Activated CD4-positive, alpha-beta T cell treated with anti-CD3 and anti-CD28 coated beads, Interleukin-2, amount 10 ng/mL, durations not matched to agents 7 days and 5 days (primary cell): ENCODE measurements at places on chromosomes 6 and 20.

DNA sequence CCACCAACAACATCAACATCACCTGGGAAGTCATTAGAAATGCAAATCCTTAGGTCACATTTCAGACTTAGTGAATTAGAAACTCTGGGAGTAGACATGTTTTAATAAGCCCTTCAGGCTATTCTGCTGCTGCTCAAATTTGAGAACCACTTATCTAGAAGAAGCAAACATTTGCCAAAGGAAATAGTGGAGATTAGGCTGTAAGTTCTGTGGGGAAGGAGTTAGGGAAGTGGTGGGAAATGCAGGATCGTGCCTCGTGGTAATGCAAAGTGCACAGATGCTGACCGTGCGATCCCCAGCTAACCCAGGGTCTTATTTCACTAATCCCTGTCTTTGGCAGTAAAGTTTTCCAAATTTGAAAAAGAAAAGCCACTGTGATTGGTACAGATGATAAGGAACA is 328.5 kb downstream of the EPM2A start:
- DNase-seq: no peak

GRCh38 chr20:45768479-45768878 is 23.2 kb downstream of the WFDC3 start:
- DNase-seq: no peak

- DNase-seq: peak; percentile 86
These were observed 16.1 kb upstream of the ZNF217 start for GRCh38 chr20:53609491-53610445.

- no peak for DNase-seq
These were observed 591.0 kb upstream of the GJE1 start for GRCh38 chr6:141541581-141542324.

GRCh38 chr6:132868057-132868456 is 53.7 kb downstream of the RPS12 start:
- no peak for DNase-seq

GRCh38 chr6:45611491-45611890 is 233.8 kb upstream of the SUPT3H start:
- DNase-seq: no peak

GRCh38 chr6:17494177-17494576 is 100.8 kb downstream of the CAP2 start:
- DNase-seq: no peak

DNA sequence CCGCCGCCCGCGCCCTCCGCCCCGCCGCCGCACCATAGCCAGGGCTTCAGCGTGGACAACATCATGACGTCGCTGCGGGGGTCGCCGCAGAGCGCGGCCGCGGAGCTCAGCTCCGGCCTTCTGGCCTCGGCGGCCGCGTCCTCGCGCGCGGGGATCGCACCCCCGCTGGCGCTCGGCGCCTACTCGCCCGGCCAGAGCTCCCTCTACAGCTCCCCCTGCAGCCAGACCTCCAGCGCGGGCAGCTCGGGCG is 1.5 kb downstream of the FOXC1 start:
- no peak for DNase-seq

GRCh38 chr6:132675749-132676148 is 16.8 kb upstream of the TAAR1 start:
- DNase-seq: peak; percentile 12

DNA sequence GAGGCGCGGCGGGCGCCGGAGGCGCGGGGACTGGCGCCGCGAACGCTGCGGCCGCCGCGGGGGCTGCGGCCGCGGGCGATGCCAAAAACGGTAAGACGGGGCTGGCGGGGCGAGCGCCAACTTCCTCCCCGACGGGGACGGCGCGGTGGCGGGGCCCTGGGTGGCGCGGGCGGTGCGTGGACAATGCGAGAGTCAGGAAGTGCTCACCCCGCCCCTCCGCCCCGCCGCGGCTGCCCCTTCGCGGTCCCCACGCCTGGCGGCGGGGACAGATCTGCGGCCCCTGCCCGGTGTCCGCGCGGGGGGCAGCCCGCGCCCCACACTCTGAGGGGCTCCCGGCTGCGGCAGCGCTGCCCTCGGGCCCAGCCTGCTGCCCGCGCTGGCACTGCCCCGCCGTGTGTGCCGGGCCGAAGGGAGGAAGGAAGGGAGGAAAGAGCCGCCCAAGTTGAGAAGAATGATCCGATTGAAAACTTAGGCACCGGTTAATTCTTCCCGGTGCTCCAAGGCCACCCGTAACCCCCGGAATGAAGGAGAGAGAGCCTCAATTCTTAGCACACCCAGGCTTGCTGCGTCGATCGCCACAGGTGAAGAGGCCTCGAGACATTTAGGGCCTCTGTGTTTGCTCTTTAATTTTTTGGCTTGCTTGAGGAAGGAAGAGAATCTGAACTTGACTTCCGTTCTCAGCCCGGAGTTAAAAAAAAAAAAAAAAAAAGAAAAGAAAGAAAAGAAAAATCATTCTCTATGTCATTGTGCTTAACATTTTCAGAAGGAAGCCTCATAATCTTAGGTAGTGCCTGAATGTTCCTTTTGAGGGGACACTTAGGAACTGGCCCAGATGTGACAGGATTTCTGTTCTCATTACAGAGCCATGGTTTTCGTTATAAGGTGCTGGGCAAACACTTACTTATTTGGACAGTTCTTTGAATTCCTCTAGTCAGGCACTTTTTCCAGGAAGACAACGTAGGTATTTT is 982 bp downstream of the HECA start:
- peak; percentile 65 for DNase-seq

DNA sequence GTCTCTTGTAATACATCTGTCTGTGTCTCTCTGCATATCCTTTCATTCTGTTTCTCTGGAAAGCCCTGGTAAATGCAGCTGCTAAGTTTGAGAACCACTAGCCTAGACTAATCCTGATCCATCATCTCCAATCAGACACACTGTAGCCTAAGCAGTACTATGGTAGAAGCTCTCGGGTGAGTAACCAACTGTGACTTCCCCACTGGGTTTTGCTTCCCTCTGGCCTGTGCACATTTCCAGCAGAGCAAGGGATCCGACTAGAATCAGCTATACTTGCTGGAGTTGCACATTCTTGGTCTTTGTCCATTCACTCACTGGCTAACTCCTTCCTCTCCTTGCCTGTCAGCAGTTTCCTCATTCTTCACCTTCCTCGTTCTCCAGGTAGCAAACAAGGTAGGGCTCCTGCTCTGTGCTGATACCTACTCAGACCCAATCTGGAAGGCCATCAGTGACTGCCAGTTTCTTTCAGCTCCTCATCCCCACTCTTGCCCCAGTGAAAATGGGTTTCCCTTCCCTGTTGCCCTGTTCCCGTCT is 184.2 kb downstream of the PLCB4 start:
- no peak for DNase-seq

DNA sequence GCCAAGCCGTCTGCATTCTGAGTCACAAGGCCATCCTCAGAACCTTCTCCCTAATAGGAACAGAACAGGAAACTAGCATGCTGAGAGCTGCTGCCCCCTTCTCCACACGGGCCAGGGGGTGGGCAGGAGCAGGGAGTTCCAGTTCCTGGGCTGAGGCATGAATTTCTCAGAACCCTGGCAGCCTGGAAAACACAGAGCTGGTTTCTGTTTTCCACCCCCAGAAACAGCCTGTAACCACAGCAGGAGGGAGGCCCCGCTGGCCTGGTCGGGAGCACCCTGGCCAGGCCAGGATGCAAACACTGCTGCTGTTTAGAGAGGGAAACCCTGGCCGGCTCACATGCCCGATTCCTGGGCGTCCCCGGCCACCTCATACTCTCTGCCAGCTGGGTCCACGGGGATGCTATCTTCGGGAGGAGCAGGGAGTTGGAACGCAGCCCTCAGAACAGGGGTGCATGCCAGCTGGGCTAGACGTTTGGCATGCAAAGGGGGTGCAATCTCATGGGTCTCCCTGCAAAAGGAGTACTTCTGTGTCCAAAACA is 130.1 kb downstream of the NFATC2 start:
- no peak for DNase-seq

- no peak for DNase-seq
These were observed 177.3 kb downstream of the LRFN2 start for GRCh38 chr6:40409716-40410397.

GRCh38 chr20:51456511-51457509 is 85.7 kb downstream of the NFATC2 start:
- no peak for DNase-seq

- DNase-seq: no peak
These were observed 13.1 kb downstream of the ZNF217 start for GRCh38 chr20:53580376-53581111.

DNA sequence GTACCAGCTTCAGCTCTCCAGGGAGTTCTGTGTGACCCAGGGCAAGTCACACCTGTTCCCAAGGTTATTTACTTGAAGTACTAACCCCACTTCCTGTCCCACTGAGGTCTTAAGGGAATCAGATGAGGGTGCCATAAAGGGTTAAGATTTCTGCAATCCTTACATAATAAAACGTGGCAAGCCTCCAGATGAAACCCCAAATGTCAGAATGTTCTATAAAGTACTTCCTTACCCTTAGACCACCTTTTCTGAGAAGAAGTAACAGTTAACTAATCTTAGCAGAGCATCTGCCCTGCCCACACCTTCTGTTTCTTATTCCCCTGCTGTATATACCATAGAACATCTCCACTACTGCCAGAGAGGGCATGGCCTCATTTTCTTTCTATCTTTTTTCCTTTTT is 6.0 kb upstream of the AVP start:
- DNase-seq: no peak

DNA sequence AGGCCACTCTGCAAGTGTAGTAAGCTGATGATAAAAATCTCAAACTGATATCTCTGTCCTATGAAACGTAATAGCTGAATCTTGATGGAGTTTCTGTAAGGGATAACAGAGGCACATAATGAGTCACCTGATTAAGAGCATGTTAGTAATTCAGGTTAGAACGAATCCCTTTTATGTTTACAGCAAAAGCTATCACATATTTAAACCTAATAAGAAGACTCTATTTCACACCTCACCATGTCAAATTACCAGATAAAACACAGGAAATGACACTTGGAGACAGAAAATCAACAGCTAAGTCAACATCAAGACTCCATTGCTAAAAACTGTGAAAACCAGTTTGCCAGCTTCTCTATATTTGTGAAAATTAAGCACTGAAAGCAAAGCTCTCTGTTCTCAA is 11.8 kb downstream of the CST7 start:
- DNase-seq: no peak

DNA sequence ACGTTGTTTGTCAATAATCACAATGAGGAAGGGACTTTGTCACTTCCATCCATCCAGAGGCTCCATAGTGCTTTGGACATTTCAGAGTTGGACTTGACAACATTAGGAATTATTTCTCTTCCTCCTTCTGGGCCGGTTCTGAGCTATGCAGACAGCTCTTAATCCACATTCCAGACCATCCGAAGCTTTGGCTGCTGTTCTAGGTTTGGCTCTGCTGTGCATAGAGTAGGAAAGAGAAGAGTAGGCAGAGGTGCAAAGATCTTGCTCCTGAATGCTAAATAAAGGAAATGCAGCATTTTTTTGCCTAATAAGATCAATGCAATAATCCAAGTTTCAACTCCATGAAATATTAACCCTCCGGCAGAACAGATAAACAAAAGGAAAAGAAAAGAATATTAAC is 251.8 kb upstream of the PRND start:
- no peak for DNase-seq

DNA sequence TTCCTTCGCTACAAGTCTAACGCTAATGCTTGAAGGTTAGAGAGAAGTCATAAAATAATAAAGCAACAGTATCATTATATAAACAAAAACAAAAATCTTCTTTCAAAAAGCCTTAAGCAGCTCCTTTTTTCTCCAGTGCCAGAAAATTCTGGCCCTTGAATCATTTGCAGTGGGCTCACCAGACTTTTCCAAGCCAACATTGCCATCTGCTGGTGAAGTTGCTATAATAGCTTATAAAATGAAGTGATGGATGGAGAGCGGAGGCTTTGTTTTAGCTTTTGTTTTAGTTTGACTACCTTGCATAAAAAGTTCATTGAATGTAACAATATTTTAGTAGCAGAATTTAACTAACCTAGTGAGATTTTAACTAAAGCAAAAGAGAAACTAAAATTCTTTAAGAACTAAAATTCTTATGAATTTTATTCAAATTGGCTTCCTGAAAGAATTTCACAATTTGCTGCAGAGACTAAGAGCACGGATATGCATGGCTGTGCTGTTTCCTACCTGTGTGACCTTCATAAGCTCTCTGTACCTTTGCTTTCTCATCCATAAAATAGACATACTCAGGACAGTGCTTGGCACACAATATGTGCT is 44.8 kb upstream of the SLC2A12 start:
- peak; percentile 79 for DNase-seq

DNA sequence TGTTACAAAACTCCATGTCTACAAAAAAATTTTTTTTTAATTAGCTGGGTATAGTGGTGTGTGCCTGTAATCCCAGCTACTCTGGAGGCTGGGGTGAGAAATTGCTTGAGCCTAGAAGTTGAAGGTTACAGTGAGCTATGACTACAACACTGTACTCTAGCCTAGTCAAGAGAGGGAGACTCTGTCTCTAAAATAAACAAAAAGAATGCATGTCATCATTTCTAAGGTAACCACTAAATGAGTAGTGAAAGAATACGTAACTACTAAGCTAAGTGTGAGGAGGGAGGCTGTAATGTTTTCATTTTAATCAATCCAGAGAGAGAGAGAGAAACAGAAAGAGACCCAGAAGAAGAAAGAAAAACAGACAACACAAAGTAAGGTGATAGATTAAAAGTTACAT is 9.9 kb downstream of the SYCP2 start:
- no peak for DNase-seq

- no peak for DNase-seq
These were observed 759.8 kb upstream of the CITED2 start for GRCh38 chr6:140134224-140134623.

GRCh38 chr20:7773511-7773910 is 166.7 kb downstream of the HAO1 start:
- no peak for DNase-seq

DNA sequence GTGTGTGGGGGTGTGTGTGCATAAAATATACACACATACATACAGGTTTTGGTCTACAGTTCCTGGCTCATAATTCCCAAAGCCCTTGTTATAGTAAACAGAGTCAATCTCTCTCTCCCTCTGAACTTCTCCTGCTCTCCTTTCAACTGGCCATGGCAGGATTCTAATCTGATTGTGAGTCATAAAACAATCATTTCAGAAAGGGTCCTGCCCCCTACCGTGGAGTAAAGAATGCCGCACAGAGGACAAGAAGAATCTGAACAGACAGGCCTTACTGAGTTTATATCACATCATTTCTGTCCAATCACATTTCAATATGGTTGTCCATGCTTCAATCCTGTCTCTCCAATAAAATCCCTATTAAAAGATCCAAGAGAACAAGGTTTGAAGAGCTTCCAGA is 416.9 kb downstream of the FRK start:
- no peak for DNase-seq

GRCh38 chr20:4509825-4510522 is 211.7 kb upstream of the PRND start:
- DNase-seq: no peak

GRCh38 chr20:36519944-36520343 is 21.4 kb upstream of the MYL9 start:
- DNase-seq: no peak
